ENCODE measurements at places on chromosomes 7 and 10.

- DNase-seq = no peak
Measured at GRCh38 chr7:48441848-48442492, 270.7 kb downstream of the ABCA13 start.

DNA sequence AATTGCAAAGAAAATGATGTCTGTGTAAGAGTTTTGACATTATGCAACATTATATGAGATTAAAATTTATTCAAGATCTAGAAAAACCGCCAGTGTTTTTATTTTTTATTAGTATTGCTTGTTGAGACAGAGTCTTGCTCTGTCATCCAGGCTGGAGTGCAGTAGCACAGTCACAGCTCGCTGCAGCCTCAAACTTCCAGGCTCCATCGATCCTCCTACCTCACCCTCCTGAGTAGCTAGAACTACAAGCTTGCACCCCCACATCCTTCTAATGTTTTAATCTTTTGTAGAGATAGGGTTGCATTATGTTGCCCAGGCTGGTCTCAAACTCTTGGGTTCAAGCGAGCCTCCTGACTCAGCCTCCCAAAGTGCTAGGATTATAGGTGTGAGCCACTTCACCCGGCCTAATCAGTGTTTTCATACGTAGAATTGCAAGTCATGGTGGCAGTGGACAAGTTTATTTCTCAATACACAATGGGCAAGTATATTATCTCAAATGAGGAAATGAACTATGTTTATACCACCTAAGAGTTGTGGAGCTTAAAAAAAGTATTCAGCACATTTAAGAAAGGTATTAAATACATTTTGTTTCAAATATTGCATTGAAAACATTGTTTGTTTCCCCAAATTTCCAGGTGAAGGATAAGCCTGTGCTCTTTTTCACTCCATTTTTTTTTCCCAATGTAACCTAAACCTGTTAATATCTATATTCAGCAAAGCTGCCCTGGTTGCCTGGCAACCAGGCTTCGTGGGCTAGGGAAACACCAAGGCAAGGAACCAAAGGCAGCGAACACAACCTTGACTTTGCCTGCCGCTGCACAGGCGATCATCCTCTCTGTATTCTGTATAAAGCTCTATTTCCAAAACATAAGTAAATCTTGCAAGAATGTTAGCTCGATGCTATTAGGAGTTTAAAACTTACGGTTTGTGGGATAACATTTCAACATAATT is 163.9 kb downstream of the CACNB2 start:
- DNase-seq = no peak

GRCh38 chr10:2927958-2928840 is 139.1 kb upstream of the PFKP start:
- no peak for DNase-seq

DNA sequence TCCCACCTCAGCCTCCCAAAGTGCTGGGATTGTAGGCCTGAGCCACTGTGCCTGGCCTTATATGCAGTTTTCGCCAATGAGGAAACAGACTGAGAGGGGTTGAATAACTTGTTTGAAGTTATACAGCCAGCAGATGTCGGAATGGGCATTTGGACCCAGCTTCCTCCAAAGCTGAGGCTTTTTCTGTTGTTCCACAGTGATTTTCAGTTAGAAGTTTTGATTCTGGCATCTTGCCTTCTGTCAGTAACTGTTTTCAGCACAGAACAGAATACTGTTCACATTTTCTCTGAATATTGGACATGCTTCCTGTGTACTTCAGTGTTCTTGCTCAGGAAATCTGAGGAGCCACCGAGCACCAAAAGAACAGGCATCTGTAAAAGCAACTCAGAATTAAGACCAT is 287.2 kb downstream of the CAMK1D start:
- no peak for DNase-seq

DNA sequence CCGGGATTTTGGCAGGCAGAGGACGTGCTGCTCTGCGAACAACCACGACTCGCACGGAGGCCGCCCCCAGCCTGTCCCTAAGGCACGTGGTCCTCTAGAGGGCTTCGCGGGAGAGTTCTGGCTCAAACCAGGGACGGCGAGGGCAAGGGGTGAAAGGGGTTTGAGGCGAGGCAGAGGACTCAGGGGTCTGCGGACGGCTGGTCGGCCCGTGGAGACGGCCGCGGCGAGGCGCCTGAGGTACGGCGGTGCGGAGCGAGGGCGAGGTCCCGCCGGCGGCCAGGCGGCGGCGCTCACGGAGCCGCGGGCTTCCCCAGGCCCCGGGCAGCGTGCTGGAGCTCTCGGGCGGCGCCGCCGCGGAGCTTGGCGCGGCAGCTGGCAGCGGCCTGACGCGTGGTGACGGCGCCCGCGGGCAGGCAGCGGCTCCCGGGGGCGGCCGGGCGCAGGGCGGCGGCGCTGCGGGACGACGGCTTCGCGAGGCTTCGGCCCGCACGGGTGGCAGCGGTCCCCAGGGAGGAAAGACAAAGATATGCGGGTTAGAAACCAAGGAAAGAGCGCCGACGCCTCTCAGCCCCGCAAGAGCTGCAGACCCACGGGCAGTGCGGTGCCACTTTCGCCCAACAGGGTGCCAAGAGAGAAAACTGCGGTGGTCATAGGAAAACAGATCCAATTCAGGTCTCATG is 44.8 kb downstream of the ZNF800 start:
- DNase-seq = peak; percentile 5

DNA sequence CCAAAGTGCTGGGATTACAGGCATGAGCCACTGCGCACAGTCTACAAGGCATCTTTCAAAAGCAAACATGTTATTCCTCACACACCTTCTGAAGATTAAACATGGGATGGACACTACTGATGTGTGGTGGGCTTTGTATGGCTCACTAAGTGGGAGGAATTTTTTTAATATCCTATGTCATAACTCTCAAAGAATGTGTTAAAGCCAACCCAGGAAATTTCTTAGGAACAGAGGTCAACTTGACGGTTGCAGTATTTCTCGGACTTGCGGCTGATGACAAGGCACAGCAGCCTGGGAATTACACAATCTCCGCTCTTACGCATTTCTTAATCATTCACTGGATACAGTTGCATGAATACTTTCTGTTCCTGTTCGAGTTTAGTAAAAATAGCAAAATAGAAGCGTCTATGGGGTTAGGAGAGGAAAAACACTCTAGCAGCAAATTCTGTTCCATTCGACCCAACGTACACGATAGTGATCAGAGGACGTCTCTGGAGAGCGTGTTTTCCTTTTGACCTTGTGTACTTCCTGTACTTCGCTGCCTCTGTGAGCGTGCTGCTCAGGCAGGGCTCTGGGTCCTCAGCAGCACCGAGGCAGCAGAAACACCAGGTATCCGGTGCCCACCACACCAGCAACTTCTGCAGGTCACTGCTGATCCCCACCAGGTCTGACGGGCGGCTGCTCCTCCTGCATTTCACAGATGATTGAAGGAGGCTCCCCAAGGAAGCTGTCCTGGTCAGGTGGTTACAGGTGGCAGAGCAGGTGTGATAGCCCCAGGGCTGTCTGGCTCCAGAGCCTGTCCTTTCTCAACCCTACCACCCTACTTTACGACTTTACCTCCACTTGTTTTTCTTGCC is 26.4 kb upstream of the SRGN start:
- DNase-seq = no peak

- no peak for DNase-seq
Measured at GRCh38 chr7:98875501-98875900, 2.8 kb upstream of the TRRAP start.
